ENCODE measurements at places on chromosomes 7 and 10. TPM values are rescaled to one million over a fixed set of nuclear protein-coding genes. Genes with fewer than 3 reads are reported as not detected.

The CCDC136 gene
- total RNA-seq, result 9.8 TPM

The VIM gene
- 14.8 TPM for total RNA-seq

GRCh38 chr10:91742229-91742628, 56.0 kb upstream of the TNKS2 start:
- H3K4me3 ChIP-seq, result no peak overlapping the region
- H3K36me3 ChIP-seq, result no peaks in the 10 kb centered on the region
- DNase-seq, result no peak
- H3K27ac ChIP-seq, result no peak overlapping the region
- no peaks in the 10 kb centered on the region for H3K4me1 ChIP-seq
- 0 out of 2 replicates have a peak, but pooled peaks cover 7% of the 10 kb centered on the region for H3K27me3 ChIP-seq

- H3K27ac ChIP-seq, result no peak overlapping the region
- H3K4me3 ChIP-seq, result no peak overlapping the region
- no peaks in the 10 kb centered on the region for H3K27me3 ChIP-seq
- no peak for DNase-seq
These were observed 15.6 kb upstream of the KIAA1217 start for GRCh38 chr10:24193330-24193729.

DNA sequence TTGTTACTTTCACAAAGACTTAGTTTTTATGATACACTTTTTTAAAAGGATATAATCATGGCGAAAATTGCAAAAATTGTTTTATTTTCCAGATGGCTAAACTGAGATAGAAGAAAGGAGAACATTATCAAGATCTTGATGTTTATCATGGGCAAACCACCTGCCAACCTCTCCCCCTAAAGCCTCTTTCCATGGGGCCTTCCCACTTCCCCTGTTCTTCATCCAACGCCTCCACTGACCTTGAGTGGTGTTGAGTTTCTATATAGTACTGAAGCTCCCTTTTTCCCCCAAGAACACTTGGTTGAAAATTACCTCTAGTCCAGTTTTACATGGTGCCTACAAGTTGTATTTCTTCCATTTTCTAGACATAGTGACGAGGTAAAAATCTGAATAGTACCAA, 5.0 kb downstream of the CREB3L2 start:
- H3K4me3 ChIP-seq, result no peak overlapping the region
- 0 out of 2 replicates have a peak, but pooled peaks cover 10% of the 10 kb centered on the region for H3K36me3 ChIP-seq
- no peak overlapping the region for H3K27ac ChIP-seq
- no peaks in the 10 kb centered on the region for H3K27me3 ChIP-seq

DNA sequence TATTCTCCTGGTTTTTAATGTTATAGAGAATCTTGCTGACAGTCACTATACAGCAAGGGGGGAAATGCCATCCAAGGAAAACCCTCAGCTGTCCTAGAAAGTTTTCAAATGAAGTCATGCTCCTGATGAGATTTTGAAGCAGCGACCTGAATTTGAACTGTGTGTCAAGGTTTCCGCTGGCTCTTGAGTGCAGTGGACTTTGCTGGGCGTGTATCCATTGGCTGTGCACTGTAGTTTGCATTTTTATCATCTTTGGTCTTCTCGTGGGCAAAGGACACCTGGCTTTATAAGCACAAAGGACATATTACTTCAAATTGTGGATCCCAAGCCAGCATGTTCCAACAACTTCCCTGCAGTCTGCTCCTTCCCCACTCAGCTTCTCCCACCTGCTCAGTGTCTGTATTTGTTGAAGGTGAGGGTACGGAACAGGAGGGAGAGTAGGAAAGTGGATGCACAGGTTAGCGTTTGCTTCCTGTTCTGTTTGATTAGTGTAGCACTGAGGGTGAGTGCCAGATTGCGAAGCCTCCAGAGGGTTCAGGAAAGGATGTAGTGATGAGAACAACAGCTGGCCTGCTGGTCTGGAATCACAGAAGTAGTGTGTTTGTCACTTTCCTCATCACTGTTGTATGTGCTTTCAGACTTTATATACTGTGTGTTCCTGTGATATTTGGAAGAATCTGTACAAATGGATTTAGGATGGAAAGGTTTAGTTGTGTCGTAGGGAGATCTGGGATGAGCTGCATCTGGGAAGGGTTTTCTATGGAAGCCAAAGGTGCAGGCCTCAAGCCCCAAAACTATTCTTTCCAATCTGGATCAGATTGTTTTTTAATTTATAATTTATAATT, 204.8 kb downstream of the BMPER start:
- peaks cover 6% of the 10 kb centered on the region for H3K4me1 ChIP-seq
- no peak overlapping the region for H3K4me3 ChIP-seq
- 0 out of 2 replicates have a peak, but pooled peaks cover 8% of the 10 kb centered on the region for H3K27me3 ChIP-seq

DNA sequence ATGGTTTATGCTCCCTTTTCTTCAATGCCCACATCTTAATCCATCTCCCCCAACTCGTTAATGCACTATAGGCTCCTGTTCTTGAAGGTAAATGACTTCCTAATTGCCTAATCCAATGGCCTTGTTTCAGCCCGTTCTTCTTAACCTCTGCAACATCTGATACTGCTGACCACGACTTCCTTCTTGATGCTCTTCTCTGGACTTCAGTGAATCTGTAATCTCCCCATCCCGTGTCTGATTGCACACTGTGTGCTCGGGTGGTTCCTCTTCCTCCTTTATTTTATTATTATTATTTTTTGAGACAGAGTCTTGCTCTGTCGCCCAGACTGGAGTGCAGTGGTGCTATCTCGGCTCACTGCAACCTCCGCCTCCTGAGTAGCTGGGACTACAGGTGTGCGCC, 58.9 kb downstream of the HIPK2 start:
- H3K36me3 ChIP-seq, result 0 out of 2 replicates have a peak, but pooled peaks cover 5% of the 10 kb centered on the region
- H3K27ac ChIP-seq, result no peak overlapping the region
- H3K4me3 ChIP-seq, result no peak overlapping the region
- no peaks in the 10 kb centered on the region for H3K27me3 ChIP-seq

DNA sequence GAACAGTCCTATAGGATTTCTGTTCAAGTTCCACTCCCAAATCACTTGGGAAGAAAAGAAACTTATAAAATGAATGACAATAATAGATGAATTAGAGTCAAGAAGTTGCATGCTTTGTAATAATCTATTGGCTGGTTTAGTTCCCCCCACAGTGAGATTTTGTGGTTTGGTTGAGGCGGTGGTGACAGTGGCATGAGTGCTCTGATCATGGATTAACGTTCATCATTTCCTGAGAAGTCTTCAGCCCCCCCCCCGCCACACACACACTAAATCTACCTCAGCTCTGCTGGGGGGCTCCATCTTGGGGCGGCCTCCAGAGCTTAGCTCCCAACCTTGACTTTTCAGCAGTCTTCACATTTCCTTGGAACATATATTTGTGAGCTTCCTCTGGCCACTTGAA, 121.7 kb downstream of the ABCA13 start:
- no peaks in the 10 kb centered on the region for H3K4me1 ChIP-seq
- no peak overlapping the region for H3K4me3 ChIP-seq
- H3K27ac ChIP-seq, result no peak overlapping the region
- H3K27me3 ChIP-seq, result peaks cover 54% of the 10 kb centered on the region
- H3K36me3 ChIP-seq, result no peaks in the 10 kb centered on the region
- DNase-seq, result no peak

The IFIT1B gene
- not detected for total RNA-seq

- H3K27ac ChIP-seq, result no peak overlapping the region
- DNase-seq, result no peak
- H3K4me3 ChIP-seq, result no peak overlapping the region
- no peaks in the 10 kb centered on the region for H3K36me3 ChIP-seq
These were observed 88.8 kb downstream of the GSAP start for GRCh38 chr7:77327067-77327931.

DNA sequence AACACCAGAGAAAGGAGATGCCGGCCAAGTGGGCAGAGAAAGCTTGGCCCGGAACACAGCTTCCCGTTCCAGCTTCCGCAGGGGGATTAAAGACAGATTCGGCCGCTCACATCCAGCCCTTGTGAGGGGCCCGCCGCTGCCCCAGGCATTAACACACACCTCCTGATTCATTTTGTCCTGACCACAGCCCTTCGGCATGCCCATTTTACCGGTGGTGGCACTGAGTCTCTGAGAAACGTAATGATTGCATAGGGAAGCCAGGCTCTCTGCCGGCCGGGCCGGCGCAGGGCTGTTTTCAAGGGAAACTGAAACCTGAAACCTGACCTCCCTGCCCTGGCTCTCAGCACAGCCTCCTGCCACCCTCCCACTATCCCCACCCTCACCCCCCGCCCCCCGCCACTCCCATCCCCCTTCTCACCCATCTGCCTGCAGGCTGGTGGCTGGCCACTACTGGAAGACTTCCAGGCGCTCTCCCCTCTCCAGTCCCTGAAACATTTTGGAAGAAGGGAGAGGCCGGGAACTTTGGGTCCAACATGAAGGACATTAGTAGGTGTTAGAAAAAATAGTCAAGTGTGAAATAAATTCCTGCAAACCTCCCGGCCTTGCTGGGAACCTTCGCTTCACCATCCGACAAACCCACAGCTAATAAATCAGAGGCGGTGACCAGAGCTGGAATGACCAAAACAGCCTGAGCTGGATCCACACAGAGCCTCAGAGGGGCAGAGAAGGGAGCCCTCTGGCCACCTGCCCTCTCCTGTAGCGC, 83.5 kb upstream of the CUX1 start:
- H3K36me3 ChIP-seq, result no peaks in the 10 kb centered on the region
- H3K27ac ChIP-seq, result no peak overlapping the region
- no peak overlapping the region for H3K4me3 ChIP-seq
- DNase-seq, result no peak

The FGF8 gene
- not detected for total RNA-seq

GRCh38 chr10:131081376-131081775, 230.1 kb downstream of the TCERG1L start:
- H3K36me3 ChIP-seq, result no peaks in the 10 kb centered on the region
- H3K27me3 ChIP-seq, result peaks cover 38% of the 10 kb centered on the region
- DNase-seq, result no peak
- no peak overlapping the region for H3K27ac ChIP-seq

DNA sequence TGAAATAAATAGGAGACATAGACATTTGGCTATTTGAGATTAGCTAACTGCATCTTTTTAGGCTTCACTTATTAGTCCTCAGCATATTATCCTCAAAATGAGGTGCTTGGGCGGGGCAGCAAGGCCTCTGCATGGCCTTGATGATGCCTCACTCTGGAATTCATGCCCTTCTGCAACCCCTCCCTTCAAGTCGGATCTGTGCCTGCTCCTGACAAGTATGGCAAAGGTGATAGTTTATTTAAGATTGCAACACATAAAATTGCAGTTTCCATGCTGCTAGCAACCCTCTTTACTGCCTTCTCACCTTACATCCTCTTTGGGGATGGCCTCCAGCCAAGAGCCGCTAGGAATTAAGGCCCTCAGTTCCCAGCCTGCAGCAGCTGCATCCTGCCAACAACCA, 241.3 kb upstream of the ADARB2 start:
- no peaks in the 10 kb centered on the region for H3K36me3 ChIP-seq
- peak; percentile 36 for DNase-seq
- H3K4me3 ChIP-seq, result no peak overlapping the region
- no peak overlapping the region for H3K27ac ChIP-seq
- H3K4me1 ChIP-seq, result no peaks in the 10 kb centered on the region

GRCh38 chr7:105322655-105323277, 66.0 kb downstream of the SRPK2 start:
- H3K36me3 ChIP-seq, result no peaks in the 10 kb centered on the region
- no peak overlapping the region for H3K4me3 ChIP-seq
- no peak for DNase-seq
- H3K4me1 ChIP-seq, result no peaks in the 10 kb centered on the region
- no peak overlapping the region for H3K27ac ChIP-seq
- H3K27me3 ChIP-seq, result no peaks in the 10 kb centered on the region

DNA sequence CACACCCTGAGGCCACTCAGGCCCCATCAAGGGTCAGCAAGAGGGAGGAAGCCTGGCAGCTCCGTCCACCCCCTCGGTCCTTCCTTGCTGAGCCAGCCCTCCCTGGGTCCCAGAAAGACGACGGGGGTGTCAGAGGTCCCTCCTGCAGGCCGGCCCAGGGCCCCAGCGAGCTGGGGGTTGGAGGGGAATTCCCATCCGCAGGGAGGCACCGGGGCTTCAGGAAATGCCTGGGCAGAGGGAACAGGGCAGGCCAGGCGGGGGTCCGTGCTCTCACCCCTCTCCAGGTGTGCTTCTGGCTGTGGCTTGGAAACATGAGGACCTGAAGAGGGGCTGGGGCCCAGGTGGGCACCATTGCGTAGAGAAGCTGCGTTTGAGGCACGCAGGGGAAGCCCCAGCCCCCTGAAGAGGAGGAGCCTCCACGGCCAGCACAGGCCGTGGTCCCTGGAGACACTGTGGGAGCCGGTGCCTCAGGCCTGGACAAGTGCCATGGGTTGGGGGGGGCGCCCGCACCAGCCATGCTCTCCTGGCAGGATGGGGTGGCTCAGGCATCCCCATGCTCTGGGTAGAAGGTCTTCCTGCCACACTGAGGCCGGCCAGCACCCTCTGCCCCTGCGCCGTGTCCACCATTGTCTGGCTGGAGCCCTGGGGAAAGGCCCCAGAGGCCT, 66.7 kb downstream of the PDGFA start:
- H3K4me1 ChIP-seq, result no peaks in the 10 kb centered on the region
- H3K27ac ChIP-seq, result no peak overlapping the region

GRCh38 chr10:108307250-108307924, 1142.9 kb upstream of the SORCS1 start:
- no peak for DNase-seq
- no peak overlapping the region for H3K4me3 ChIP-seq
- no peaks in the 10 kb centered on the region for H3K36me3 ChIP-seq
- no peaks in the 10 kb centered on the region for H3K4me1 ChIP-seq

Measured in PC-9 (cell line).